ENCODE measurements at places on chromosomes 5 and 9.
A peak's percentile ranks its signal among the peaks of the same experiment; 100 is the strongest.

- DNase-seq, result no peak
Observed at GRCh38 chr5:170327168-170327567, 29.6 kb upstream of the LCP2 start.

- peak; percentile 65 for DNase-seq
Observed at GRCh38 chr9:86181379-86182315, 77.8 kb downstream of the C9orf153 start.

GRCh38 chr5:144207875-144208444 is 37.3 kb downstream of the KCTD16 start:
- DNase-seq, result no peak

GRCh38 chr5:119264186-119264585 is 91.6 kb upstream of the TNFAIP8 start:
- DNase-seq, result no peak

- peak; percentile 10 for DNase-seq
Observed at GRCh38 chr9:109707355-109707754, 72.6 kb upstream of the PALM2AKAP2 start.

DNA sequence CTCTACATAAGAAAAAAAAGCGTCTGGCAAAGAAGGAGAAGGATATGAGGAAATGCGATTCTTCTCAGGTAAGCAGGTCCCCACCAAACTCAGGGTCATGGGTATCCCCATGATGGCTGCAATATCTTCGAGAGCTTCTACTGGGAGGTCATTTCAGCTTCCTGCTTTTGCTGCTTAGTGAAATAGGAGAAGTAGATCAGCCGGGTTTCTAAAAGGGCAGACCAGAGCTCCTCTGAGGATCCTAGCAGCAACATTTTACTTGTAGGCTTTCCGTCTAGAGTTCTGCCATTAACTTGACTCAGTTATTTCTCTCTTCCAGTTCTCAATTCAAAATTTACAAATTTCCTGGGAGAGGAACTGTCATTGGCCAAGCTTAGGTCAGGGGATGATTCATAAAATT is 134.7 kb downstream of the DPYSL3 start:
- no peak for DNase-seq

- peak; percentile 64 for DNase-seq
Observed at GRCh38 chr9:100087218-100087617, 11.6 kb downstream of the ERP44 start.

All from bronchial epithelial cell (primary cell).